ENCODE measurements at places on chromosomes 2 and 18.

GRCh38 chr18:22191923-22192322, 22.5 kb downstream of the GATA6 start:
- DNase-seq = no peak

DNA sequence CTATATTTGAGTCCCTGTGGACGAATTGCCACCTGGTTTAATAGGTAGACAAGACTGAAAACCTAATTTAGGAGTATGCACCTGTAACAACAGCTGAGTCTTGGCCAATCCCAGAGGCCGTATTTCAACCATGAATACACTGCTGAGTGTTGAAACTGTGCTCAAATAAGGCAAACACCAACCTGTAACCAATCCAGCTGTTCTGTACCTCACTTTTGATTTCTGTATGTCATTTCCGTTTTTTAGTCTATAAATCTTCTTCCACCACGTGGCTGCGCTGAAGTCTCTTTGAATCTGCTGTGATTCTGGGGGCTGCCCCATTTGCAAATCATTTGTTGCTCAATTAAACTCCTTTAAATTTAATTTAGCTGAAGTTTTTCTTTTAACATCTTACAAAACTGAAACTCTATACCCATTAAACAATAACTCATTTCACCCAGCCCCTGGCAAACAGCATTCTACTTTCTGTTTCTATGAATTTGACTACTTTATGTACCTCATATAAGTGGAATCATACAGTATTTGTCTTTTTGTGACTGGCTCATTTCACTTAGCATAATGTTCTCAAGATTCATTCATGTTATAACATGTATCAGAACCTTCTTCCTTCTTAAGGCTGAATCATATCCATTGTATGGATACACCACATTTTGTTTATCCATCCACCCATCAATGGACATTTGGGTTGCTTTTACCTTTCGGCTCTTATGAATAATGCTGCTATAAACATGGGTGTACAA, 7.5 kb upstream of the YPEL5 start:
- no peak for DNase-seq

- DNase-seq = no peak
Measured at GRCh38 chr18:48661421-48661820, 122.6 kb downstream of the CTIF start.

DNA sequence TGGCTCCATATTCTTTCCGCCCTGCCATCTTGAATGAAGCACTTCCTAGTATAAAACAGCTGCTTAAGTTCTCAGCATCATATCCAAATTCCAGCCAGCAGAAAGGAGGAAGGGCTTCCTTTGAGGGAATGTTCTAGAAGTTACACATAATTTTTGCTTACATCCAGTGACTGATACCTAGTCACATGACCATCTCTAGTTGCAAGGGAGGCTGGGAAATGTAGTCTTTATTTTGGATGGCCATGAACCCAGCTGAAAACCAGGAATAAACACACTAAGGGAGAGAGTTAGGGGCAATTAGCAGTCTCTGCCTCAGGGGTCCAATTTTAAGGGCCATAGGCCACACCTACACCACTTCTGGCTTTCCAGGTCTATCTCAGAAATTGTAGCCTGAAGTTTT, 57.8 kb upstream of the LMAN1 start:
- DNase-seq = no peak

GRCh38 chr2:158385646-158386045, 70.9 kb downstream of the CCDC148 start:
- DNase-seq = no peak

DNA sequence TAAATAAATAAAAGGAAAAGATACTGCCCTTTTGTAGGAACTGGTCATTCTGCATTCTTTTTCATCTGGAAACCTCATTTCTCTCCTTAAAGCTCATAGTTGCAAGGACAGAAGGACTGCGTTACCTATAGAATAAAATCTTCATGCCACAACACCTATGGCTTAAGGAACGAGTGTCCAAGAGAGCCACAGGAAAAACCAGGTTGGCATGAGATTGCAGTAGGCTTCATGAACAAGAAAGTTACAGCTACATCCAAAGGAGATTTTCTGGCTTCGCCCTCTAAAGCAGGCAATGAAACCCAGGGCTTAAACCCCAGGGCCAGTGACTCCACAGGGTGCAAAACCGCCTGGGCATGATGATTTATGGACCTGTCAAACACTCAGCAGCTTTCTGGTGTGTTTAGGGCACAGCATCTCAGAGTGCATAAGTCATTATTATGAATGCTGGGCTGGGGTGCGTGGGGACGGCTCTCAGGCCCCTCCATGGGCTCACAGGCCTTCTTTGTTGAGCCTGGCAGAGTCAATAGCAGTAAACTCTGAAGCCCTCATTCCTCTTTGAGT, 30.7 kb upstream of the PIEZO2 start:
- DNase-seq = no peak

DNA sequence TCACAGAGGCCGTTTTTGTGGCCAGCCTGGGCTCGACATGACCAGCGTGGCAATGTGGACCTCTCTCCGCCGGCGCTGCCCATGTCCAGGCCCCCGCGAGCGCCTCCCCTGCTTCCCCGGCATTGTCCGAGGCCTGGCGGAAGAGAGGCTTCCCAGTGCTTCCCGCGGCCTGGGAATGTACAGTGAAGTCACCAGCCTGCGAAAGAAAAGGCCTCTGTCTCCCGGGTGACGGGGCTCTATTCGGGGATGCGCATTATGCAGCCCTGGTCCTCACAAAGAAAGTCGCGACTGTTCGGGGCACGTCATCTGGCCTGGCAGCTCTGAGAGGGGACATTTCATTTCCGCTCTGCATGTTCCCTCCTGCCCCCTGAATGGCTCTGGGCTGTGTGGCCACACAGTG, 109.2 kb upstream of the AGAP1 start:
- no peak for DNase-seq

DNA sequence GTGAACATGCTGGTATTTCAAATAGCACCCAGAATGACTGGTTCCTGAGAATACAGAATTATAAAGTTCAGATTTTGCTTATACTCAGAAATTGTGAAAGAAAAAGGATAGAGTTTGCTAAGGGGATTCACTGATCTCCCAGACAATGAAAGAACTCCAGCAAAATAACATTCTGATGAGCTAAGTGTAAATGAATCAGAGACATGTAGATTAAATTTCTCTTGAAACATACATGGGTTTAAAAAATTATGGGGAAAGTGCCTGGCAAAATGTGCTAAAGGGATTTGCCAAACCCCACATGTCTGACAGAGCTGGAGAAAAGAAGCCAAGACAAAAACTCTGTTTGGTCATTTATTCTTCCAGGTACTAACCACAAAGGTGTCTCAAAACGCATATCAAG, 116.3 kb downstream of the FTCDNL1 start:
- no peak for DNase-seq

GRCh38 chr2:101387151-101387834, at the start of gene CREG2:
TSS of gene CREG2 (minus strand) at chr2:101387503. CDS start at chr2:101387457, 46 bp downstream.
- DNase-seq = no peak

DNA sequence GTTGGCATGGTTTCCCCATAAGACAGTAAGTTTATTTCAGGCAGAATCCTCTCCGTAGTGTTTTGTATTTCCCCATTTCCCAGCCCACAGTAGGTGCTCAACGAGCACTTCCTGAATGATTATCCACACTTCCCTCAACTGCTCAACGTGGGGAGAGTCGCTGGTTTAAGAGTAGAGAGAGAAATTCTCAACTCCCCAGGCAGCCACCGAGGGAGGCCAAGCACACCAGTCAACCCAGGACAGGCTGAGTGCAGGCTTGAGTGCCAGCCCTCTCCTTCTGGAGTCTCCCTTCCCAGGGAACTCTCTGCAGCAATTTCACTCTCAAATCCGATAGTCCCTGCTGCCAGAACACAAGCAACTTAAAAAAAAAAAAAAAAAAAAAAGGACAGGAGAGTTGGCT, 92.0 kb upstream of the LMAN1 start:
- no peak for DNase-seq

GRCh38 chr18:50627594-50628532, 68.0 kb downstream of the MAPK4 start:
- DNase-seq = no peak

- DNase-seq = no peak
Measured at GRCh38 chr2:33146102-33146501, 199.3 kb downstream of the LTBP1 start.

- no peak for DNase-seq
Measured at GRCh38 chr18:10142056-10142455, 228.2 kb downstream of the VAPA start.

DNA sequence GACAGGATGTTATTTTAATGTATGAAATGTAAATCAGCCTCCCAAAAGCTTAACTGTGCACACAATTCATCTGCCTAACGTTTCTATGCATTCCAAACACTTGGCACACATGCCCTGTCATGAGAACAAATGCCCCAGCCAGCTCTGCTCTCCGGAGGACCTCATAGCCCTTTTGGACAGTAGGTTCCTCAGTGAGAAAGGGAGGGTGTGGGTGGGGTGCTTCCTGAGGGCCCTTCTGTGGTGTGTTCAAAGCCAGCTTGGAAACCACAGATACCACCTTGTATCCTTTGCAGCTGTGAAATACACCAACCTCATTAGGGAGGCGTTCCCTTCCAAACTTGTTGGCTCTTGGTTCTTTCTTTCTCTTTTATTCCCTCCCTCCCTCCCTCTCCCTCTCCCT, 102.2 kb upstream of the ASB18 start:
- DNase-seq = no peak

DNA sequence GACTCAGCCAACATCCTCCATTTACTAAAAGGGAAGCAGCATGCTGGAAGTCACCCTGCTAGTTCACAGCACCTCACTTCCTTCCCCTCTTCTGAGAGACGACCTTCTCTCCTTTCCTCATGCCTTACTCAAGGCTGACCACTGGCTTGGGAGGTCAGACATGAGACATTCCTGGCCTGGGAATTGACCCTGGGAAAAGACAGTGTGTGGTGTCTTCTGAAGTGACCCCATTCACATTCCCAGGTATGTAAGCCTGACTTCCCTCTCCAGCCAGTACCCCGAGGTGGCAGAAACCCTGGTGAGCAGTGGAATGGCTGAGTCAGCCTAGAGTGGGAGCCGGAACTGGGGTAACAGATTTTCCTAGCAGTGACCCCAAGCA, 92.4 kb downstream of the PLB1 start:
- DNase-seq = no peak

- DNase-seq = no peak
Measured at GRCh38 chr2:69932596-69932922, 17.6 kb downstream of the MXD1 start.

GRCh38 chr18:79942786-79943607, 8.5 kb downstream of the SLC66A2 start:
- no peak for DNase-seq

GRCh38 chr2:45070113-45070652, 60.9 kb upstream of the SIX2 start:
- DNase-seq = peak; percentile 21

GRCh38 chr2:236041616-236042015, 126.6 kb downstream of the GBX2 start:
- DNase-seq = no peak

DNA sequence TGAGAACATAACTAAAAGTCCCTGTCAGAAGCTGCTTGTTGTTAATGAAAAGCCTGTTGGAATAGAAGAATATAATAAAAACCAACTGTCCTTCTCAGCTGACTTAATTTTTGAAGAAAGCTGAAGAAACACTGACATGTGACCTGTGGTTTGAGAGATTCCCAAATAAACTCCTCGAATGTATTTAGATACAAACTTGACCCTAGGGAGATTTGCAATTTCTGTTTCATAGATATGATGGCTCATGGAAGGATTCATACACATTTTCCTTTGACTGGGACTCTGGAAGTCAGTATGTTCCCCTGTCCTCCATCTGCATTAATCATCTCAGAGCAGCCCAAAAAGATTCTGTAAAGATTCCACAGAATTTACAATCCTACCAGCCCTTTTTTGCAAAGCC, 195.1 kb downstream of the TMEM247 start:
- DNase-seq = no peak

GRCh38 chr2:166539340-166540162, 45.5 kb upstream of the SCN7A start:
- no peak for DNase-seq

DNA sequence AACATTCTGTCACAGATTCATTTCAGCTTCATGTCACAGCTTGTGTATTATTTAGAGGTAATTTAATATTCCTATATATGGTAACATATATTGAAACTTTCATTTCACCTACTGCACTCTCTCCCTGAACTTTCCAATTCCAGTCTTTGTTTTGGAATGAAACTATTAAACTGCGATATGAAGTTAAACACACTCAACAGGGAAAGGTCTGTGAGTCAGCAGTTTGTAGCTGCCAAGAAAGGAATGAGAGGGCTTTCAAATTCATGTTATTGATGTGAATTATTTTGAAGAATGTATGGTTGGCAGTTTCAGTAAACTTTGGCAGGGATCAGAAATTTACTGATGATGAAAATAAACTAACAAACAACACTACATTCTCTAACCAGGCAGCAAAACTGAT, 148.3 kb downstream of the HNMT start:
- DNase-seq = no peak

- no peak for DNase-seq
Measured at GRCh38 chr18:43572163-43572562, 294.9 kb upstream of the SYT4 start.

All from NCI-H187 (cell line).